HCEC 1CT (cell line): ENCODE measurements at places on chromosomes 4 and X.

DNA sequence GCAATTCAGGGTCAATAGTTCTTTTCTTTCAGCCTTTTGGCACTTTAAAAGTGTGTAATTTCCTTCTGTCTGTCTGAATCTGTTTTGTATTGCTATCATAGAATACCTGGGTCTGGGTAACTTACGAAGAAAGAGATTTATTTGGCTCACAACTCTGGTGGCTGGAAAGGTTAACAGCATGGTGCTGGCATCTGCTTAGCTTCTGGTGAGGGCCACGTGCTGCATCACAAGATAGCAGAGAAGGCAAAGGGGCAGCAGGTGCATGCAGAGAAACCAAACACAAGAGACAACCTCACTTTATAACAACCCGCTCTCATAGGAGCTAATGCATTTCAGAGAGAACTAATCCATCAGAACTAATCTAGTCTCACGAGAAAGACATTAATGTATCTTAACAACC is 18.8 kb downstream of the RGN start:
- DNase-seq, result no peak

DNA sequence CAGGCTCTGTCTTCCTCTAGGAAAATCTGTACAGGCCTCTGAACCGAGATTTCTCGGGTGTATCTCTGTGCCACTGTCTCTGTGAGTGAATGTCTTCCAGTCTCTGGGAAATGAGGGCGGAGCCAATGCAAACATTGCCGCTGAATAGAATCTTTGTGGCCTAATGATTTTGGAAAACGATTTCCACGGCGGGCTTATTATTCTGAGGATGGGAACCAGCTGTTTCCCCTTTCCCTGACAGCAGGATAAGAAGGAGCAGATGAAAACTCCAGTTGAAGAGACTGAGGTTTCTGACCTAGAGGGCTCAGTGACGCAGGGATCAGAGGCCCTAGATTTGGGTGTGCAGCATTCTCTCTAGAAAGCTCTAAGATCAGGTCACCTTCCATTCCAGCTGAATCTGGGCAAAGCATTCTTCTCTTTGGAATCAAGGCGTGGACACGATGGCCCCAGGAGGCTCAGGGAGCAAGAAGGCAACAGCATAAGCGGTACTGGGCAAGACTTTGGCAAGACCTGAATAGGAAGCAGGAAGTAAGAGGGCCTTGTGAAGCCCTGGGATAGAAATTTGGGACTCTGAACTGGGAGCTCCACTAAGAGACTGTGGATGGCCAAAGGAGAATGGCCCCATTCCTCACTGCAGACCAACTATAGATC is 47.3 kb downstream of the PJA1 start:
- no peak for DNase-seq

DNA sequence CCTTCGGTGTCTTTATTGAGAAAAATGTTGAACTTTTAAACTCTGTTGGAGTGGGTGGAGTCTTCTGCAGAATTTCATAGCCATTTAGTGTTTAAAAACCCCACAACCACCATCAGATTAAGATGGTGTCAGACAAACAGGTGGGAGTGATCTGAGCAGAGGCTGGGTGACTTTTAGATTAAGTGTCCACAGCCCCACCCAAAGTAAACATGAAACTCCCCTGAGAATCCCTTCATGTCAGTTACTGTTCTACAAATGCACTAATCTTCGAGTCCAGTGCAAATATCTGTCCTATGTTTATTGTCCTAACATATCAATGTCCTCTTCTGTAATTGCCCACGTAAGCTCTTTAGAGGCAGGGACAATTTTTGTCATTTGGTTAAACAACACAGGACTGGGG is 175.6 kb upstream of the RBPJ start:
- no peak for DNase-seq

DNA sequence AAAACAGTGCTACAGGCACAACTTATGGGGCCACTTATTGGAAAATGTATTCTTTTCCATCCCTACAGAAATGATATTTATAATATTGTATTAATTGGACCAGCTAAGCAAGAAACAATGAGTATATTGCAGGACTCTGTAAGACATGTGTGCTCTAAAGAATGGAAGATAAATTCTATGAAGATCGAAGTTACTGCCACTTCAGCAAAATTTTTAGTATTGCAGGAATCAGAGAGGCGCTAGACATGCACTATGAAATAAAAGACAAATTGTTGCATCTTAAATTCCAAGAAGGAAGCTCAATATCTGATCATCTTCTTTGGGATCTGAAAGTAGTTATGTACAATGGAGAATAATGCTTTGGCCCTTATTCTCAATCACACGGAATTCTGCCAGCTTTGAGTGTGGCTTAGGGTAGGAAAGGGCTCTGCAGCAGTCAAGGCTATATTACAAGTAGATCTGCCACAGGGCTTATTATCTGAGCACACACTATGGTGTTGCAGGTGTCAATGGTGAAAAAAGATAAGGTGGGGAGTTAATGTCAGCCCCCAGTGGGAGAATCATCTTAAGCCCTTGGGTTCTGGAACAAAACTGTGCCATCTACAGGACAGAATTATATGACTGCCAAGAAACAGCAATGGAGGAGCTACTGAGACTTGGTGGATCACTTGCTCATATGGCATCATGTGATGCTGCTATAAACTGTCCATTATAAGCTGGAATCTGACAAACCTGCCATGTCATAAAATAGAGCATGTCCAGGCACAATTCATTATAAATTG is 334.0 kb upstream of the NDST3 start:
- DNase-seq, result no peak

DNA sequence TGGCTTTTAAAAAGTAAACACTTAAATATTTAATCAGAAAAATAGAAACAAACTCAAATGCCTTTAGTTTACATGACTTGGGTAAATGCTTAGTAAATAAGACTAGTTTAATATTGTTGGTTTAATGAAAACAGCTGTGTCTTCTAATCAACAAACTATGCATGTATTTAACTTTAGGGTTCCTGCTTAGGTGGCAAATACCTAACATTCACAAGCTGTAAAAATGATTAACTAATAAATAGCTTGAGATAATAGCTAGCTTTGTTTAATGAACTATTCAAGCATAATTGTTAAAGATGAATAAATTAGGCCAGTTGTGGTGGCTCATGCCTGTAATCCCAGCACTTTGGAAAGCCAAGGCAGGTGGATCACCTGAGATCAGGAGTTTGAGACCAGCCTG is 30.0 kb upstream of the USP46 start:
- no peak for DNase-seq

- peak; percentile 36 for DNase-seq
These were observed 54.2 kb downstream of the SUPT20HL2 start for GRCh38 chrX:24259544-24260240.

DNA sequence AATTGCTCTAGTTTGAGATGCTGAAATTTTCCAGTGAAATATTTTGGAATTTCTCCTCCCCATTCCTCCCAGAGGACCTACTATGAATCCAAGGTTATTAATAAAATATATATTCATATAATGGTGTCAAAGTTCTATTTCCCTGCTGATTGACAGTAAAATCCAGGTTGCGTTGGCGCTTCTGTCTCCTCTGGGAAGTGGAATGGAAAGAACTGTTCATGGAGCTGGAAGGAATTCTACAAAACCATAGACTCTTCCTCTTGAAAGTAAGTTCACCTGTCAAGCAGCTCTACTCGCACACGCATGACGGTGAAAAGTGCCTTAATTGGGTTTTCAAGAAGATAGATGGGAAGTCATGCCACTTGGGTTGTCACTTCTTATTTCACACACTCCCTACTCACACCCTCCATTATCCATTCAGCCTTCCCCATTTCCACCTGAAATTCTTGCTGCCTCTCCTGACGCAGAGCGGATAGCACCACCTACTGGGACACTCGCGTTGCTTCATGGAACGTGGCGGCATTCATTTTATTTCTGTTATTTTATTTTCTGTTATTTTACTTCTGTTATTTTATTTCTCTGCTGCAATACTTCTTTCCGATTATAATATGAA is 351.6 kb downstream of the NLGN4X start:
- DNase-seq, result no peak

DNA sequence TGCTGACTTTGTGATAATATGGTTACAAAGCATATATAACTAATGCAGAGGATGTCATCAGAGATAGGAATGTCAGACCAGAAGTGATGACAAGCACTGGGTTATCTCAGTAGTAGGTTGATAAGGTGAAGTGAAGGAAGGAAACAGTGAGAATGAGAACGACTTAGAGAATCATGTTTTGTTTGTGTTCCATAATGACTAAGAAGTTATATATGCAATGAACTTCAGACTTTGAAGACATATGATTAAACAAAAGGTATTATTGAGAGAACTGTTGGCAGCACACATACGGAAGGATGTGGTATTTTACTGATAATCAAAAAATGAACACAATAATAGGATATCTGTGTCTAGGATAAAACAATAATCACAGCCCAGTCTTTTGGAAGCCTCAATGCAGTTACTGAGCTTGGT is 18.3 kb upstream of the HHIP start:
- no peak for DNase-seq

GRCh38 chr4:95000076-95000648 is 242.4 kb downstream of the BMPR1B start:
- no peak for DNase-seq

- peak; percentile 53 for DNase-seq
These were observed 51.8 kb downstream of the MAP7D3 start for GRCh38 chrX:136199365-136199764.

DNA sequence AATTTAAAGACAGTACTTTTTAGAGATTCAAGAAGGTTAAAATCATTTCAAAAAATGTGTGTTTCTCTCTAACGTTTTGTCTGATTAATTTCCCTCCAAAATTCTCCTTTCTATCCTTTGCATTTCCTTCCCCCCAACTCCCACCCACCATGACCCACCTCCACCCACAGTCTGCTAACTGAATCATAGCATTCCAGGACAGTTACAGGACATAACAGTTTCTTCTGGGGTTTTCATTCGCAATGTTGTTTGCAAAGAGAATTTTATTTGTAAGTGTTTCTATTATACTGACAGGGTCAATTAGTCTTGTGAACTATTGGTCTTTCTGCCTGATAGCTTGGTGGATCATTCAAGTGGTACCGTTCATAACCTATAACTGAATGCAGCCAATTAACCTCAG is 53.7 kb downstream of the ANAPC10 start:
- DNase-seq, result peak; percentile 15

DNA sequence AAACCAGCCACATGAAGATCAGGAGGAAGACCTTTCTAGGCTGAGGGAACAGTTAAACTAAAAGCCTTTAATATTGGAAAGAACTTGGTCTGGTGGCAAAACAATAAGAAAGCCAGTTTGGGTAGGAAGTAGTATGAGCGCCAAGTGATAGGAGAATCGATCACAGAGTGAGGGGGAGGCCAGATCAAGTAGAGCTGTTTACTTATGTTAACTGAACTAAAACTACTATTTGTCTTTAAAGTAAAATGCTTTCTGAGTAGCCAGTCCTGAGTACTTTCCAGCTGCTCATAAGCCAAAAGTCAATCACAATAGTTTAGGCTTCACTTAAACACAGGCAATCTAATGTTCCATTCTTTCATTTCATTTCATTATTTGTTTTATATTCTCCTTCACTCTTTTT is 62.8 kb upstream of the RPA4 start:
- DNase-seq, result no peak

GRCh38 chr4:7822877-7823276 is 116.8 kb downstream of the AFAP1 start:
- DNase-seq, result no peak

DNA sequence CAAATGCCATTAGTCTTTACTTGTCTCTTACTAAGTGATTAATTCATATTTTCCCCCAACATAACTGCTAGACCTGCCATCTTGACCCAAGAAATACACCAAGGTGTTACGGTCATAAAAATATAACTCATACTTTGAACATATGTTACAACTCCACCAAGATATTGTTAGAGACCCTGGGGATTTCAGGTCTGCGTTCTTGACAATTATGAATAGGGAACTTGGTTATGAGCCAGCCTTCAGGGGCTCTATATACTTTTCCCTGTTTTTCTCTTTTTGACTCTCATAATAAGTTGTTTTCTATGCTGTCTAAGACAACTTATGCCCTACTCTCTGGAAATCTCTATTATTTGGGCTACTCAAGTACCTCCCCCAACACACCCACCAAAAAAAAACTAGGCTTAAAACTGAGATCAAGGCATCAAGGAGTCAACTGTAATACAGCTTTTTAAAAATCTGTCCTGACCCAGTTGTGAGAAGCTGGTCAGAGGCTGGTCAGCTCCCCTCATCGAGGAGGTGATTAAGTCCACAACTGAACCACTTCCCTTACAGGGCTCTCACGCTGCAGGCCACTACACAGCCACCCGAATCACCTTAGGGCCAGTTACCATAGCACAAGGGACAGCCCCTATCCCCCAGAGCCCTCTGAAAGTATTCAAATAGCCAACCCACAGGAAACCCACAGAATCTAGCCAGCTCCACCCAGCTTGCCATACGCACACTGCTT is 10.5 kb upstream of the TLR3 start:
- no peak for DNase-seq

GRCh38 chr4:181166742-181167399 is 1076.3 kb upstream of the TENM3 start:
- DNase-seq, result no peak

DNA sequence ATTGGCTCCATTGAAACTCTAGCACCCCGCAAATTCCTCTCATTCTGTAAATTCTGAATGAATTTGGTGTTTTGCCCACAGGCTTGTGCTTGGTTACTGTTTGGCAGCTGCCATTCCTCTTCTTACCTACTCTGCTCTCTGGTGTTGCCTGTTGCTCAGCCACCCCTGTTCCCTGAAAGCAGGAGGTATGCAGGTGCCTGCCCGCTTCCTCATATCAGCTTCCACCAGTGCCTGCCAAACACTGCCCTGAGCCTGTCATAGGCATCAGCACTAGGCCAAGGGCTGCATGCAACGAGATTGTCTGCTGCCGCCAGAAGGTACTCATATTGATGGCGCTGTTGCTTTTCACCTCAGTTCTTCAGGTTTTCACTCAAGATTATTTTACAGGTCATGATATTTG is 978.1 kb downstream of the C4orf33 start:
- DNase-seq, result no peak
